ENCODE measurements at places on chromosomes 7 and 10.

DNA sequence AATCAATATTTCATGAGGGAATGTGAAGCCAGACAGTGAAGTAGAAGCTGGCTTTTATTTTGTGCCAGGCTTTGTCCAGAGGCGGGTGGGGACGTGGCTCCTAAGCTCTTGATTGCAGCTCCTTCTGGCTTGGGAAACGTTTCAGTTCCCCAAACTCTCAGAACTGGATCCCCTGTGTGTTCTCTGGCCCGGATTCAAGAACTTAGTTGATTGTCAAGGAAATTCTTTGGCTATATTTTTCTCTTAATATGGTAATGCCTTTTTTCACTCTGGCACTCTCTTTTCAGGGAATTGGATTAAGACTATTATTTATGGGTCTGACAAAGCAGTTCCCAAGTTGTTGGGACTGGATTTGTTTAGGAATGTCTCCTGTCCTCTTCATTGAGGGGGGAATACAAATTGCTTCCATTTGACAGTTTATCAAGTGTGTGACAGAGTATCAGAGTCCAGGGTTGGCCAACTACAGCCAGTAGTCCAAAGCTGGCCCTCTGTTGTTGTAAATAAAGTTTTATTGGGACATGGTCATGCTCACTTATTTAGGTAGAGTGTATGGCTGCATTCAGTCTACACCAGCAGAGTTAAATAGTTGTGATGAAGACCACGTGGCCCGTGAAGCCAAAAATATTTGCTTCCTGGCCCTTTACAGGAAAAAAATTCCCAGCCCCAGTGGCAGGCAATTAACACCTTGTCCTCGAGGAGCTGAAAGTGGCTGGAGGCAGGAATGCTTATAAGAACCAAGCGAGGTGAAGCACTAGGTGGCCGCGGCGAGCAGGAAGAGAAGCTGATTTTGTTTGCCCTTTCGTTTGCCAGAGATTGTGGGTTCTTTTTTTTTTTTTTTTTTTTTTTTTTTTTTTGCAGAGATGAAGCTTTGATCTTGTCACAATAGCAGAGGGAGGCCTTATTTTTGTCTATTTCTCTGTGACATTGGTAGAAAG lies 34.3 kb downstream of the HTRA1 start:
- DNase-seq, result no peak

GRCh38 chr10:25257646-25258045 lies 82.8 kb downstream of the GPR158 start:
- DNase-seq, result no peak

- no peak for DNase-seq
Measured at GRCh38 chr7:7099584-7100014, 82.7 kb upstream of the C1GALT1 start.

- DNase-seq, result peak; percentile 30
Measured at GRCh38 chr10:14971867-14972448, 12.8 kb downstream of the MEIG1 start.

- DNase-seq, result no peak
Measured at GRCh38 chr10:89475125-89475524, 60.3 kb downstream of the SLC16A12 start.

GRCh38 chr7:85840554-85840953 lies 653.7 kb upstream of the SEMA3D start:
- DNase-seq, result no peak

DNA sequence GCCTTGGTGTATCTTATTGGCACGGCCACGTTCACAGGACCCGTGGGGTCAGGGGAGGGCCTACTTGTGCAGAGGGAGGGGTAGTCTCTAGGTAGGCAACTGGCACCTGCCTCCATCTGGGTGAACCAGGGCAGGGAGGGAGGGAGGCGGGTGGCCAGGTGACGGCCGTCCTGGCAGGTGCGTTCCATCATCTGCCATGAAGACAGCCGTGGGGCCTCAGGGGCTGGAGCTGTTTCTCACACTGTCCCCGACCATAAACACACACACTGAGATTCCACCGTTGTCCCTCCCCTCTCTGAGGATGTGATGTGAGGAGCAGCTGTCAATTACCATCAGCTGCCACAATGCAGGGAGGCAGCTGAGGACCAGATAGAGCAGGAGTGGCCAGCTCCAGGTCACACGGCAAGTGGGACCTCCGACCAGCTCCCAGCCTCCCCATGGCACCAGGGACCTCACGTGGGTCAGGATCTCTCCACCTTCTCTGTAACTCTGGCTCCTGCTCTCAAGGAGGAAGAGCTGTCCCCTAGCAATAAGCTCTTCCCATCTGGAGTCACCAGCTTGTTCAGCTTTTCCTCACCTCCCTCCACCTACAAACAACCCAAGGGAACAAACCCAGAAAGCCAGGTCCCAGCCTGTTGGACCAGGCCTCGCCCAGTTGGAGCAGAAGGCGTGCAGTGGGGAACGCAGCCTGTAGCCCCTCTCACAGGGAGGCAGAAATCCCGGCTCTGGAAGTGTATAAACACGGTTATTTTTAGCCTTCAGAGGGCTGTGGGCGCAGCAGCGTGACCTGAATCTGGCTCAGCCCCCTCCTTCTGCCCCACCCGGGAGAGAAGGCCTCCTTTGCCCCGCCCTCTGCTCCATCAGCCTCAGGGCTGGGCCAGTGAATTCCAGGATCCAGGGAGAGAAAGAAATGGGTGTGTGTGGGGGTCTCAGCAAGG lies 33.1 kb downstream of the ZMIZ1 start:
- DNase-seq, result no peak

Measured in activated T-cell treated with anti-CD3 and anti-CD28 coated beads for 48 hours (primary cell).